ENCODE measurements at places on chromosomes 13 and 19. TPM values are rescaled to one million over a fixed set of nuclear protein-coding genes. Genes with fewer than 3 reads are reported as not detected.

Gene CELF5
- total RNA-seq: 0.29 TPM

Gene KIR3DL2
- total RNA-seq: 0.18 TPM

Gene B3GNT3
- total RNA-seq: not detected

Gene IZUMO2
- total RNA-seq: not detected

Gene NDUFA11
- 255 TPM for total RNA-seq

Gene SIGLEC5
- total RNA-seq: not detected

Gene TMEM38A
- 1.2 TPM for total RNA-seq

Gene CEACAM16
- not detected for total RNA-seq

Gene ZNF468
- total RNA-seq: 13.9 TPM

Gene NR1H2
- total RNA-seq: 49.6 TPM

Gene GNA15
- total RNA-seq: 7.8 TPM

Gene SLC7A9
- total RNA-seq: not detected

Gene CGB3
- total RNA-seq: not detected

Gene DAZAP1
- total RNA-seq: 287 TPM

Gene LYL1
- total RNA-seq: 2.6 TPM

Gene CPB2
- total RNA-seq: not detected

Gene CGB8
- total RNA-seq: not detected

Gene KLK15
- total RNA-seq: not detected

Gene EID2
- 14.2 TPM for total RNA-seq

Gene CEACAM3
- total RNA-seq: not detected

Gene BEST2
- not detected for total RNA-seq

Gene APLP1
- 0.88 TPM for total RNA-seq

Gene MZF1
- total RNA-seq: 10.0 TPM

Gene KLK6
- total RNA-seq: not detected

Gene JAK3
- 91.1 TPM for total RNA-seq

Gene ZNF442
- total RNA-seq: 1.3 TPM

Gene GPATCH1
- total RNA-seq: 10.6 TPM

Gene SIGLEC8
- total RNA-seq: not detected

All from activated naive CD8-positive, alpha-beta T cell treated with anti-CD3 and anti-CD28 coated beads for 36 hours (primary cell).